HFFc6 (cell line): ENCODE measurements at places on chromosomes 16 and 17. TPM values are rescaled to one million over a fixed set of nuclear protein-coding genes. Genes with fewer than 3 reads are reported as not detected.
A peak's percentile ranks its signal among the peaks of the same experiment; 100 is the strongest.

DNA sequence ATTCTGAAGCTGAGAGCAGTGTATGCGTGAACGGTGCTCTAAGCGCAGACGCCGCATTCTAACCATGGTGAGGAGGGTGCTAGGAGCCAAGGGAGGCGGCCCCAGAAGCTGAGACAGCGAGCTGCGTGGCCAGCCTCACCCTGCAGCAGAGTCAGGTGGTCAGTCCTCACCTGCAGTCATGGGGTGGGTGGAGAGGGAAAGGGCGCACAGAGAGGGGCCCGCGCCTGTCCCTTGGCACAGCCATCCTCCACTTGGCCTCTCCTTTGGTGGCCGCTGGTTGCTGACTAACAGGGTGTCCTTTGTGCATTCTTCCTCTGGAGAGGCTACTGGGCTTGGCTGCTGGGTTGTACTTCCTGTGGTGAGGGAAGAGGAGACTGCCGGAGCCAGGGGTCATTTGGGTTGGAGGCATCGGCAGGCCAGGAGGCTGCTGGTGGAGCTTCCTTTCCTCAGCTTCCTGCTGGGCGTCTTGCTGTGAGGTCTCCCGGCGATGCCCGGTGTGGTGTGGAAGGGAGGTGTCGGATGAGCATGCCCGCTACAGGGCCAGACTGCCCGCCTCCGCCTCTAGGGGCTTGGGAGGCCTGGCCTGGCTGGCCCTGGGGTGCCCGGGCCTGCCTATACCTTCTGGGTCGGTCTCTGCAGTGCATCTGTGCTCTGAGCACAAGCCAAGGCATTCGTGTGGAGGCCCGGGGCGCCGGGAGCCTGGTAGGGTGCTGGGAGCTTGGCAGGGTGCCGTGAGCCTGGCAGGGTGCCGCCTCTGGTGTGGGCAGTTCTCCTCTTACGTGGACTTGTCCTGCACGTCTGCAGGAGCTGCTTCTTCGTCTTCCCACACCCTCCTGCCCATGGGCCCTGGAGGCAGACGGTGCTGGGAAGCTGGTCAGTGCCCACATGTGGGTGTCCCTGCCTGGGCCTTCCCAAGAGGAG is 17.4 kb downstream of the RNF213 start:
- no peak for DNase-seq

- peak; percentile 98 for DNase-seq
These were observed 943 bp upstream of the COTL1 start for GRCh38 chr16:84618581-84619460.

CIBAR2 gene
- total RNA-seq, result not detected in 3 replicates

SPATA22 gene
- not detected in 3 replicates for total RNA-seq

TRIM37 gene
- 21.5 to 27.7 TPM (median 24.3 TPM) in 3 replicates for total RNA-seq

EPX gene
- total RNA-seq, result not detected in 2 replicates
